ENCODE measurements at places on chromosomes 16 and 17.
A peak's percentile ranks its signal among the peaks of the same experiment; 100 is the strongest.

GRCh38 chr16:11781773-11782172 lies 15.3 kb downstream of the ZC3H7A start:
- DNase-seq: no peak

DNA sequence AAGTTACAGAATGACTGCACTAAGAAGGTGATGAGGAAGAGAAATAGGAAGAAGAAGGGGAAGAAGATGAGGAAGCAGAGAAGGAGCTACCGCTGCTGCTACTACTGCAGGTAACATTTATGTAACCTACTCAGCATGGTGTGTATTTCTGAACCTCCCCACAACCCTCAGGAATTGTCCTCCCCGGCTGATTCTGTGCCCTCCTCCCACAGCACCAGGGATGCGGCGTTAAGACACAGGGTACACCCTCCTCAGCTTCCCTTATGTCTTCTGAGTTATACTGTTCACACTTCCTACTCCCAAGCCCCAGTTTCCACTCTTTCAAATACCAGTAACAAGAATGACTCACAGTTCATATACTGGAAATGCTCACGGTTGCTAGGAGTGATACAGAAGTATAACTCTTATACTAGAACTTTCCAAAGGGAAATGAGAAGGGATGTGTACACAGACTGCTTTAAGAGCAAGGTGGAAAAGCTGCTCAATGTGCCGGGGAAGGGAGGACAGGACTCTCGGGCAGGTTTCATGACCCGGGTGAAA lies 224.5 kb upstream of the PSMD7 start:
- no peak for DNase-seq

GRCh38 chr17:42271006-42271778 lies 5.0 kb downstream of the STAT5B start:
- no peak for DNase-seq

GRCh38 chr17:36740157-36740556 lies 138.8 kb downstream of the MRM1 start:
- DNase-seq: no peak

DNA sequence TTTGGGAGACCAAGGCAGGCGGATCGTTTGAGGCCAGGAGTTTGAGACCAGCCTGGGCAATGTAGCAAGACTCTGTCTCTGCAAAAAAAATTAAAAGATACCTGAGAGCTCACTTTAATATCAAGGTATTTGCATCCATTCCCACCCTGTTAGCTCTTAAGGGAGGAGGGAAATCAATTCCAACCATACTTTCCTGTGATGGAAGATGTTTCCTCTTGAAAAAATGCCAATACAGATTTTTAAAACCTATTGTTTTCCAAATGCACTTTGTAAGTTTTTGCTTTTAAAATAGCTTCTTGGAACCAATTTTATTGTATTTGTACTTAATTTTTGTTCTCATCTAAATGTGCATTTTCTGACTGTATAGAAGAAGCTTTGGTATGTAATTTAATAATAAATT lies 49.2 kb downstream of the GOSR1 start:
- DNase-seq: no peak

- peak; percentile 53 for DNase-seq
Observed at GRCh38 chr16:18969050-18969854, 14.5 kb upstream of the TMC7 start.

GRCh38 chr16:68310437-68310773 lies 341 bp downstream of the SLC7A6OS start:
- no peak for DNase-seq

GRCh38 chr17:50106393-50107131 lies 11.4 kb downstream of the PDK2 start:
- no peak for DNase-seq

- DNase-seq: no peak
Observed at GRCh38 chr16:15924996-15925395, 24.4 kb upstream of the ABCC1 start.

DNA sequence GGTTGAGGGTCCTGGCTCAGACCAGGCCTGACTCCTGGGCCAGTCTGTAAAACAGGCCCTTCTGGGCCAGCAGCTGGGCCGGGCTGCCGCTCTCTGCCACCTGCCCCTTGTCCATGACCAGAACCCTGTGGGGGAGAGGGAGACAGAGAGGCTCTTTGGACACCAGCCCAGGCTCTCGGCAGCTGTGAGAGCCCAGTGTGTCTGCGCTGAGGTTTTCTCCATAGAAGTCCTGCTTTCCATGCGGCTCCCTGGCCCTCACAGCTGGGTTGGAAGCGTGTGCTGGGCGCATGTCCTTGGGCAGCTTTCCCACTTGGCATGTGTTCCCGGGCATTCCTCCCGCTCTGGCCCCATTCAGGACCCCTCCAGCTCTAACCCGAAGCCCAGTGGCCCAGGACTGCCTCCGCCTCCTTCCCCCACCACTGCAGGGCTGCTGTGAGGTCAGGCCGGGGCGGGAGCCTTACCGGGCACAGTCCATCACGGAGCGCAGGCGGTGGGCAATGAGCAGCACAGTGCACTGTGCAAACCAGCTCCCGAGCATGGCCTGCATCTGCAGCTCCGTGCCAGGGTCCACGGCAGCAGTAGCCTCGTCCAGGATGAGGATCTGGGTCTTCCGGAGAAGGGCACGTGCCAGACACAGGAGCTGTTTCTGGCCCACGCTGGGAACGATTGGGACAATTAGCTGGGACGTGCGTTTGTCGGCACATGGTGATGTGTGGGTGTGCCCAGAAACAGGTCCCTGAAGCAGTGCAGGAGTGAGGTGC lies 73.0 kb downstream of the ABCC6 start:
- no peak for DNase-seq

DNA sequence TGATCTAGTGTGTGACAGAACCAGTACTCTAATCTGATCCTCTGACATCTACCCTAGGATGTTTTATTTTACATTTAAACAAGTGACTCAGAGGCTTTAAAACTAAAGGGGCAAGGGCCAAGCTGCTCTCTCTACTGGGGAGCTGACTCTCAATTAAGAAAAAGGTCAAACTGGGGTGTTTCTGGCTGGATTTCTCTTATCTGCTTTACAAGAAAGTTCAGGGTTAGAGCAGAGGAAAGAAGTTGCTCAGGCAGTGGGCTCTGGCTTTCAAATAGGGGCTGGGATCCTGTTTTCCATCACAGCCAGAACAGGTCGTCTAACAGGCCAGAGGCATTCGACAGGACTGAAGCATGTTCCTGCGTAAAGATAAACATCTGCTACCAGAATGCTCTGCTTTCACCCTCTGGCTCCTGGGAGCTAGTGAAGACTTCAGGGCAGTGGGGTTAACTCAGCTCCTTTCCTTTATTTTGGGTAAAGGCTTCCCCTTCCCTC lies 8.5 kb downstream of the MMP28 start:
- DNase-seq: no peak

GRCh38 chr16:31329671-31330552 lies 25.1 kb upstream of the ITGAX start:
- DNase-seq: no peak

- no peak for DNase-seq
Observed at GRCh38 chr17:57569853-57570252, 175.2 kb downstream of the CCDC182 start.

- no peak for DNase-seq
Observed at GRCh38 chr16:51658531-51658930, 507.5 kb upstream of the SALL1 start.

GRCh38 chr16:2486645-2487516 lies 12.0 kb downstream of the TBC1D24 start:
- no peak for DNase-seq

GRCh38 chr17:39972271-39972670 lies 8.3 kb upstream of the PSMD3 start:
- DNase-seq: peak; percentile 65

DNA sequence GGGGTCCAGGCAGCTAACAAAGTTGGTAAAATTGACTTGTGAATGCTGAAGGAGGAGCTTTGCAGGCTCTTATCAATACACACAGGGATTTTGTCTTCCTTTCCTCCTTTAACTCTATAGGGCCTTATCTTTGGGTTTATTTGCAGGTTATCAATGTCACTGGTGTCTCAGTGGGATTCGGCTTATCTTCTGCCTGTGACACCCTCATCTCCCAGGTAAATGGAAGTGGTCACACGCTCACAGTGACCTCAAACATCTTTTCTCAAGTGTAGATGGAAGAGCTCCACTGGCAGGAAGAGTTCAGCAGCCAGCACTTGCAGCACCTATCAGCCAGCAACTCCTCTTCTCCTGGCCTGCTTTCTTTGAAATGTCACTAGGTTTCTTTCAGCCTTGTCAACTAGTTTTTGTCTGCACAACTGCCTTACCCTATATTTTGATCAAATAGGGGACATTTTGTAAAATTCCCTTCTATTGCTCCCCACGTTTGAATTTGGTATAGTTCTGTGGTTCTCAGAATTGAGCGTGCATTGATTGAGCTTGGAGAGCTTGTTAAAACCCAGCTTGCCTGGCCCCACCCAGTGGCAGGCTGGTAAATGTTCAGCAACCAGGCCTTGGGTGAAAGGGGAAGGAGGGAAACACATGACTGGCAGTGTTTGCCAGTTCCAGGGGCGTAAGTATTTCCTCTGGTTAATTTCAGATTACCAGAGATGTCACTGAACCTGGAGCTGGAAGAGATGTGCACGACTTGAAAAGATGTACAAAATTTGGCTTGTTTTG lies 12.8 kb downstream of the SLC47A1 start:
- DNase-seq: peak; percentile 68

DNA sequence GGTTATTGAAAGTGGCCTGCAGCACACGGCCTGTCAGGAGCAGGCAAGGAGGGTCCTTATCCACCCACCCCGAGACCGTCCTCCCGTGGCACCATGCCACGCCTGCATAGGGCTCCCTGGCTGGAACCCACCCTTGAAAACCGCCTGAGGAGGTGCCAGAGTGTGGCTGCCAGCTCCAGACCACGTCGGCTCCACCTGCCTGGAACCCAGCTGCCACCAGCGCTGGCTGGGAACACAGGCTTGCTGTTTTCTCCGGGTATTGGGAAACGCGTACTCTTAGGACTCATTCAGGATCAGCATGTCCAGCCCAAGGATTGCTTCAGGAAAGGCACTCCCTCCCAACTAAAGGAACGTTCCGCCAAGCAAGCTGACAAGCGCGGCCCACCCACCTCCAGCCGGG lies 6.7 kb downstream of the ARL16 start:
- DNase-seq: no peak

Measured in MV-4-11 (cell line).